Body of pancreas (tissue), 4 donors: ENCODE measurements at places on chromosomes 6 and 20.

DNA sequence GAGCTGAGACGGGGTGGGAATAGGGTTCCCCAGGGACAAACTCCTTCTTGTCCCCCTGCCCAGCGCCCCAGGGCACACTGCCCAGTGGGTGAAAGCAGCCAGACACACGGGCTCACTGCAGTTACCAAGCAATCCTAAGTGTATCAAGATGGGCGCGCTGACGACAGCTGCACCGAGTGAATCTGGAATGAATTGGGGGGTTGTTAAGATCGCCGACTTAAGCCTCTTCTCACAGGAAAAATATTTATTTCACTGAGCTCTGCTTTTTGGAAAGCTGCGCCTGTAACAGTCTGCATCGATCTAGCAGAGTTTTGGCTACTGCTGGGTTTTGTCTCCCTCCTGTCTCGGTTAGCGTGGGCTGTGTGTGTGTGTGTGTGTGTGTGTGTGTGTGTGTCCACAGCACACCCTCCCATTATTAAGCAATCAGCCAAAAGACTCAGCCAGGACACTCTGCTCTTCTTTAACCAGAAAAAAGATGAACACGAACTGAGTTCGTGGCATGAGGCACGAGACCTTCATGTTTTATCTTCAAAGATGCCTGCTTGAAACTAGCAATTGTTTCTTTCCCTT lies 35.9 kb downstream of the RIPOR3 start:
- peak; percentile 56 for DNase-seq

DNA sequence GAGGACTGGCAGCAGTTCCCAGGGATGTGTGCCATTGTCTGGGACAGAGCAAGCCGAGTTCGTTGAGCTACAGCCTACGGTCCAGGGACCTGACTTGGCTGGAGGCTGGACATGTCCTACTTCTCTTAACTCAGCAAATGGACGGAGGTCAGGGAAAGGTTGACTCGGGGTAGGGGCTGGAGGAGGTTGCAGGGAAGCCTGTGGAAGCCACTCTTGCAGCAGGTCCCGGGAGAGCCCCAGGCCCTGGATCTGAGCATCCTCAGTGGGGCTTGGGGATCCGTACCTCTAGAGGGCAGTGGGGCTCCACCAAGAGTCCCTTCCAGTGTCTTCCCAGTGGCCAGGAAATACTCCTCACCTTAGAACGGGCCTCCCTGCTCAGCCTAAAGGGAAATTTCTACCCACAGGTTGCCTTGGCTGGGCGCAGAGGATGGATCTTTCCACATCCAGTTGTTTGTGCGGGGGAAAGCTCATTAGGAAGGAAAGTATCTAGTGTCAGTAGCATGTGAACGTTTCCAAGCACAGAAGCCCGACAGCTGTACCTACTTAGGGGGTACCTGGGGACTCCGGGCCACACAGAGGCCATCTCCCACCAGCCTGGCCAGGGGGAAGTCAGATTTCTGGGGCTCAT lies 170.2 kb downstream of the NFATC2 start:
- peak; percentile 78 for DNase-seq

DNA sequence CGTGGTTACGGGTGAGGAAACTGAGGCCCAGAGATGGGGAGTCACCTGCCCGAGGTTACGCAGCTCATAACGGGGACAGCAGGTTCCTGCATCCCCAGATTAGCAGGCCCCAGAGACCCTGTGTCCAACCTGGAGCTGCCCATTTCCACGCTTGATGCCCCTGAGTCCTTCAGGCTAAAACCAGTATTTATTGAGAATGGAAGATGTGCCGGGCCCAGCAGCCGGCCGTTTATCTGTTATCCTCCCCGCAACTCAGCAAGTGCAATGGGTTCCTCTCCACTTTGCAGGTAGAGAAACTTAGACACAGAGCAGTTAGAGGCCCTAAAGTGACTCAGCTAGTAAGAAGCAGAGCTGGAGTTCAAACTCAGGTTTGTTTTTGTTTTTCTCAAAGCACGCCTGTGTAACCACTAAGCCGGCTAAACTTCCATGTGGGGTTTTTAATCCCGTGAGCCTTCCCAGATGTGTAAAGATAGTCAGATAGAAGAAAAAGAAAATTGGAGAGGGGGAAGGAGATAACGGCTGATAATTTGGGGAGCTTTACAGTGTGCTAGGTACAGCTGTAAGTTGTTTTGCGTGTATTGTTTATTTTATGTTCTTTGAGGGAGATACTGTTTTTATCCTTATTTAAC lies 775 bp downstream of the PFDN4 start:
- DNase-seq, result no peak

- peak; percentile 52 for DNase-seq
These were observed 3.9 kb downstream of the RAB44 start for GRCh38 chr6:36701401-36701991.

GRCh38 chr20:6142348-6142993 lies 19.6 kb upstream of the FERMT1 start:
- peak; percentile 60 for DNase-seq

DNA sequence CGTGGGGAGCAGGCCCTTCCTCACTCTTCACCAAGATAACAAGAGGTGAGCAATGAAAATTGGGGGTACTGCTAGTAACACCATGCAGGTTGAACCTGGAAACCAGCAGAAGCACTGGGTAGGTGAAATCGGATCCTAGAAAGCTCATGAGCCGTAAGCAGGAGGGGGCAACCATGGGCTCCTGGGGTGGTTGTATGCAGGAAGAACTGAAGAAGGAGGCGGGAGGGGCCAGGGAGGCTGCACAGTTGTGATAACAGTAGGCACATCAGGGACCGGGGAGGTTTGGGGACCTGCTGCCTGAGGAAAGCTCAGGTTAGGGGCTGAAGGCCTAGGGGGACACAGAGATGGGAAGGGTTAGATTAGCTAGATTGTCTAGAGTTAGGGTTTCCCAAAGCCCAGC lies 5.6 kb upstream of the LY6G5C start:
- DNase-seq, result no peak

DNA sequence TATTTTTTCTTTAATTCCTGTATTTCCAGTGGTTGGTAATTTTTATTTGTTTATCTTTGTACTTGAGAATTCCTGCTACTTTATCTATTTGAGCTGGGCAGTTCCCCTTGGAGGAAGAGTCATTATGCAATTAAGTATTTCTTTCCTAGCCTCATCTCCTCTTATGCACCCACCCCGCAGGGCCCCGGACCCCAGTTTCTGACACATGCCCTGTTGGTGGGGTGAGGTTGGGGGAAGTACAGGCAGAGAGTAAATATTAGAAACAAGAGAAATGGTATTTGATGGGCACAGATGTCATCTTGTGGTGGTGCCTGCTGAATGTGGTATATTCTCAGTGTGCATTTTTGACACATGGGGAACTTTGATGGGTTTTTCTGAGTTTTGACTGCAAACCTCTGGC lies 602.7 kb upstream of the NOX3 start:
- no peak for DNase-seq

GRCh38 chr20:44006126-44006525 lies 91.5 kb downstream of the TOX2 start:
- DNase-seq, result no peak

- DNase-seq, result no peak
These were observed 167.4 kb downstream of the DHX35 start for GRCh38 chr20:39129523-39129922.

DNA sequence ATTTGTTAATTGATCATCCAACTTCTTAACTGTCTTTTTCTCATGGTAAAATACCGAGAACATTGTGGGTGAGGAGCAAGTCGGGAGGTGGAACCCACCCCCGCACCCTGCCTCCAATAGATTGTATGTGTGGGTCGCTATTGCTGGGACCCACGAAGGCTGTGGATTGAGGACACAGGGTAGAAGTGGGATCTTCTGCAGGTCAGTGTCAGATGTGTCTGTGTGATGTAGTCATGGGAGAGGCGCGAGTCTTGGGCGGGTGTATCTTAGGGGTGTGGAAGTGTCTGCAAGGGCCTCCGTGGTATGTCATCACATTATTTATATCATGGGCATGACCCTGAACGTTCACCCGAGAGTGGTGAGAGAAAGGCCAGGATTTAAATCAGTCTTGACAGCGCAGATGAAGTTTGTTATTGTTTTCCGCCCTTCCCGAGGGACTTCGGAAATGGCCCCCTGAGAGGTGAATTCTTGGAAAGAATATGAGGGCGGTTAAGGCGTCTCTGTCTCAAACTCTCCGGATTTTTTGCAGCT lies 472 bp upstream of the PAQR8 start:
- DNase-seq, result peak; percentile 10

DNA sequence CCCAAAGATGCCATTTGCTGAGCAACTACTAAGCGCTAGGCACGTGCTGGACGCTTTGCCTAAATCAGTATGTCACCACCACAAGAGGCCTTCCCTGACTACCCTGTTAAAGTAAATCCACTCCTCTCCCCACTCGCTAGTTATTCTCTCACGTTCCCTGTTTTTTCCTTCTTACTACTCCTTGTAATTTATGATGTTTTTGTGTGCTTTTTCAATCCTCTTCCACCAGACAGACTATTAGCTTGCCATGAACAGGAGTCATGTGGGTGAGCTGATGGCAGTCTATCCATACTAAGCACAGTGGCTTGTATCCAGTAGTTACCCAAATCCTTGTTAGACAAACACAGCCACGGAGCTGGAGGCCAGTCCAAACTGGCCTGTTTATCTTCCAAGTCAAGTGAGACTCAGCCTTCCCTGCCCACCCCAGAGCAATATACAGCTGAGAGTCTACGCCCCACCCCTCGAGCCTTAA lies 41.2 kb downstream of the C6orf132 start:
- DNase-seq, result no peak
